ENCODE measurements at places on chromosomes 1 and 21.

DNA sequence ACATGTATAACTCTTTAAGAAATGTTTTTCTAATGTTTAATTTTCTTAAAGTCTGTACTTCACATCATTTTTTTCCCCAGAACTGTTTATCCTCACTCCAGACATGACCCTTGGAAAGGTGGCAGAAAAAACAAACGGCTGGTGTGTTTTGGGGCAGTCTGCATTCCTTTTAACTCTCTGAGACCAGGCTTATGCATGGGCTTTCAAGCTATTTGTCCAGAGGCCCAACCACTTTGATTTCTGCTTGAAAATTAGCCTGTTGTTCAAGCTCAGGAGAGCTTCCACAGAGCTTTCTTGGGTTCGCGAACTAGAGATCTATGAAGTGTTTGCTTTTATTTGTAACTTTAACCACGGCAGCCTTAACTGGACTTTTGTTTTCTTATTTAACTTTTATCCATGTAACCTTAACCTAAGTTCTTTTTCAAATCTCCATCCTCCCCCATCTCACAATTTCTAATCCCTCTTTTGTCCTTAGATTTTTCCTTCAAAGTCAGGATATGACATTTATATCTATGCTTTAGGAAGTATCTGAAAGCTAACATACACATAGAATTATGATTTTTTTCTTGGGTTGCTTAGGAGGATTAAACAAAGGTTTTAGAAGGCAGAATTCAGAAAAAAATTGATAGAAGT, 111.8 kb downstream of the FGGY start:
- DNase-seq: no peak

DNA sequence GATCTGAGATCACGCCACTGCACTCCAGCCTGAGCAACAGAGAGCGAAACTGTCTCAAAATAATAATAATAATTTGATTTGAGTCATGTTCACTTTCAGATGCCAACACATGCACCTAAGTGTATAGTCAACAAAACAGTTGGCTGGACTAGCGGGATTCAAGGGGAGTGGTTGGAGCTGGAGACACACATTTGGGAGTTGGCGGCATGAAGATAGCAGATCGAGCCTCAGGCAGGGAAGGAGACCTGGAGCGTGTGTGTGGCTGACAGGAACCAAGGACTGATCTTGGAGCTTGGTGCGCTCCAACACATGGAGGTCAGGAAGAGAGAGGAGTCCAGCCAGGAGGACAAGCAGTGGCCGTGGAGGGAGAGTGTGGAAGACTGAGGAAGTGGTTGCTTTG, 14.6 kb upstream of the PGD start:
- no peak for DNase-seq

- no peak for DNase-seq
Observed at GRCh38 chr1:164673584-164674214, 114.7 kb downstream of the PBX1 start.

GRCh38 chr1:160114085-160114484, 1.5 kb upstream of the ATP1A2 start:
- no peak for DNase-seq

DNA sequence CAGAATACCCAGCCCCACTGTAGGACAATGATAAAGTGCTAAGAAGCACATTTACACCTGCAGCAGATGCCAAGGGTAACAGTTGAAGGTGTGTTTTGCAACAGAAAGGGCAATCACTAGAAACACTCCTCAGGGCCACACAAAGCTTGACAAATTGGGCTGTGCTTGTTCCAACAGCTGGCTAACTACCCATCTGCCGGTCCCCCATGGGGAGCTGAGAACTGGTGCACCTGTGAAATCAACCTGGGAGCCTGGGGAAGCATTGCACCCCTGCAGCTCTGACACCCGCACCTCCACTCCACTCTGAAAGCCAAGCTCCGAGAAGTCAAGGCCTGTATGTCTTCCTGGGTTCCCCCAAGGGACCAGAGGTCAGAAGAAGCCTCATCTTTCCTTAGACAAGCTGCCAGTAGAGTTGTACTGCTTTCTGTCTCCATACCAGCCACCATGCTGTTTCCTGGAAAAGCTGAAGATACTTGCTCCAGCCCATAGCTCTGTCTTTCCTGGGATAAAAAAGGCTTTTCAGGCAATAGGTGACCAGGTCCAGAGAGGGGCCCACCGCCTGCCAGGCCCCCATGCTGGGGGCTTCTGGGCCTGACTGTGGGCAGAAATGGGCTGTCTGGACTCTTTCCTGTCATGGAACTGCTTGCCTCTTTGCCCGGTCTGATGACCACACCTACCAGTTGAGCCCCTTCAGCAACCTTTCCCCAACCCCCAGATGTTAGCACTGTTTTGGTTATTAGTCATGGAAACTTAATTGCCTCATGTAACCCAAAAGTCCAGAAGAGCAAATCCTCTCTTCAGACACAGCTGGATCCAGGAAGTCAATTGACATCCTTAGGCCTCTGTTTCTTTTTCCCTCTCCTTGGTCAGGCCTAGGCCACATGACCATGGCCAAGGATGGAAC, 93.6 kb downstream of the KIF14 start:
- no peak for DNase-seq

DNA sequence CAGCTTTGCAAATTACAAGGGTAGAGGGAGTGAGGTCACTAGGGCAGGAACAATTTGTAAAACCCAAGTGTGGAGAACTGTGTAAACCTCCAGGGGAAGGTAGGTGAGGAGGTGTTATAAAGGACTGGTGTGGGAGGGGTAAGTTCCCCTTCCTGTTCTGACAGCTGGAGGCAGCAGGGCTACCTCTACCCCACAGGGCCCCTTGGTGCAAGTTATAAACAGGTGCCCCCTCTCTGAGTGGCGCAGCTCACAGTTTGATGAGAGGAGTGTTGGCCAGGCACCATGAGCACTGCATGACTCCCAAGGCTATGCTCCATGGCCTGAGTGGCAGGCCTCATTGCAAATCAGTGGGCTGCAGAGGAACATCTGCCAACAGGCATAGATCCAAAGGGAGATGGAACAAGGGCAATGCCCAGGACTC, 41.0 kb downstream of the MFSD2A start:
- no peak for DNase-seq

DNA sequence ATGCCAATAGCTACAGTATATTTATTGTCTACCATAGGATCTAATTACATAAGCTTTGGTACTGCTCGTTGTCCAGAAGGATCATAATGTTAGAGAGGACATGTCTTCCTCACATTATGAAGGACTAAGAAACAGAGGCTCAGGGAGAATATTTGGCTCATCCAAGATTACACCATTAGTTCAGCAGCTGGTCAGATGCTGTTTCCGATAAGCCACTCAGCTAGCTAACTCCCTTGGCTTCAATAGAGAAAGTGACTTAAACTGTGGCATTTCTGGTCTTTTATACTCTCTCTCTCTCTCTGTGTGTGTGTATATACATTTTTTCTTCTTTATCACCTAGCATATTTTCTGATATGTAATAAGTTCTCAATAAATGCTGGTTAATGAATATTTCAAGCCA, 70.4 kb downstream of the DDR2 start:
- DNase-seq: no peak

DNA sequence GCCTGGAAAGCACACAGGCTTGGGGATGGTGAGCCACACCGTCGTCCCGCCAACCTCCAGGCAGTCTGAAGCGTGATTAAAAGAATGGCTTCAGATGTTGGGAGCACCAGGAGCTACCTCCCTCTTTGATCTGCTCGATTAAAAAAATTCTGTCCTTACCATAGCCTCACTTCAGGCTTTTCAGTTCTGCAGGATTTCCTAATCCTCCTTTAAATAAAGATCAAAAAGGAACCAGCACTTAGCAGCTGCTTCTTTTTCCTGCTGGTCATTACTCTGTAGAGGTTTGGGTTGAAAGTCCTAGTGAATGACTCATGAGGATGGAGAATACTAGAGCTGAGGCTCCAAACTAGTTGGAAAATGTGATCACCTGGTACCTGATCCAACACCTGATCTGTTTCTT, 71.9 kb upstream of the C1orf174 start:
- DNase-seq: no peak

- DNase-seq: no peak
Observed at GRCh38 chr1:109156916-109157385, 43.0 kb downstream of the ELAPOR1 start.

GRCh38 chr1:197099444-197099843, 32.4 kb upstream of the F13B start:
- no peak for DNase-seq

GRCh38 chr1:22159891-22160290, 17.0 kb upstream of the WNT4 start:
- DNase-seq: no peak

GRCh38 chr1:27144049-27144748, 10.7 kb downstream of the SLC9A1 start:
- DNase-seq: no peak

DNA sequence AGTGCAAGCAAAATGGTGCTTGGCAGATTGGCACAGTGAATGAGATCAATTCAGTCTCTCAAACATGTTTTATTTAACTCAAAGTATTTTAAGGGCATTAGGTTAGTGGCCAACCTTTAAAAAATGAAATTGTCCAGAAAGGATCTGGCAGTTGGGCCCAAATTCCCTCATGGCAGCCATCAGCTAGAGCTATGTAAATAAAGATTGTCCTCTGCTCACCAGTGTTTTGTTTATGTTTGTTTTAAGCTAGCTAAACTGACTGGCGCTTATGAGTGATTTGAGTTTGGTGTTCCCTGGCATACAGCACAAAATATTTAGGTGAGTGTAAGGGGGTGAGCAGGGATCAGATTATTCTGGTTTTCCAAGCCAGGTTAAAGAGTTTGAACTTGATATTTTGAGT, 18.1 kb downstream of the HDAC1 start:
- DNase-seq: no peak

DNA sequence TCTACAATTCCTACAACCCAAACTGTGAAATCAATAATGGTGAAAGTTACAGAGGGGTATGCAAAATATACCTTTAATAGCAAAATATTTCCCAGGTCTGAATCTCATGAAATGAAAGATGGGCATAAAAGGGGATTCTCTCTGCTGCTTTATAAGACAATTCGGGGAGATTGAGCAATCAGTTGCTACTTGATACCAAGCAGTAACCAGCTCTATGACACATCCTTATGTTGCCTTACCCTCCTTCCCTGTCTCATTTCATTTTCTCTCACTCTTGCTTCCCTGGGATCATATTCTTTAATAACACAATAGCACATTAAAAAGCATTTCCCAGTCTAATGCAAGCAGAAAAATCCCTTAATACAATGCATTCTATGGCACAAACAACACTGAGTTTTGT, 29.0 kb downstream of the ZSWIM5 start:
- DNase-seq: no peak

DNA sequence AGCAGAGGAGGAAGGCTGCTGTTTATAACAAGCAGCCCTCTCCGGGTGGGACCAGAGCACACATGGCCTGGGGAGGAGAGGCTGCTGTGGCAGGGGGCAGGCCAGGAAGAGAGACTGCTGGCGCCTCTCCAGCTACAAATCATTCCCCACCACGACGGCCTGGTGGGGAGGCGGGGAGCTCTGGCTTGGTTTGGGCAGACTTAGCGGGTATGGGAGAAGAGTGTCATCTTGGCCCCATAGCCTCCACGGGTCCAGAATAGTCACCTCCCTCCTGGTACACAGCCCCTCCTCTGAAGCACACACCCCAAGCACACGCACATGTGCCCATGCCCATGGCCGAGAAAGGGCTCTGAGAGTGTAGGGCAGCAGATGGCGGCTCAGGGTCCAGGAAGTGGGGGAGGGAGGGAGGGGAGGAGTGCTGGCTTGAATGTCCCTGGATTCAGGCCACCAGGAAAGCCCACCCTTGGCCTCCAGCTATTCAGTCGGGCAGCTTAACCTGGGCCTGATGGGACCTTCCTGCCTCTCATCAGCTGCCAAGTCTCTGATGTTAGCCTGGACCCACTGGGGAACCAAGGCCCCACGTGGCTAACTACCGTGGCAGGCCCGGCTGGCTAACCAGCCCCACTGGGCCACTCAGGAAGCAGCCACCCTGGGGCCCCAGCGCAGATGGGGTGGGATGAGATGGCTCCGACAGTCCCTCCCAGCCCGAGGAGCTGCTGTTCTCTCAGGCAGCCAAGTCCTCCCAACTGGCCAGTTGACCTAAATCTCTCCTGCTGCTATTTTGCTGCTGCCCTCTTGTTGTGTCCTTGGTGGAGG, 10.9 kb downstream of the LRP8 start:
- DNase-seq: no peak

DNA sequence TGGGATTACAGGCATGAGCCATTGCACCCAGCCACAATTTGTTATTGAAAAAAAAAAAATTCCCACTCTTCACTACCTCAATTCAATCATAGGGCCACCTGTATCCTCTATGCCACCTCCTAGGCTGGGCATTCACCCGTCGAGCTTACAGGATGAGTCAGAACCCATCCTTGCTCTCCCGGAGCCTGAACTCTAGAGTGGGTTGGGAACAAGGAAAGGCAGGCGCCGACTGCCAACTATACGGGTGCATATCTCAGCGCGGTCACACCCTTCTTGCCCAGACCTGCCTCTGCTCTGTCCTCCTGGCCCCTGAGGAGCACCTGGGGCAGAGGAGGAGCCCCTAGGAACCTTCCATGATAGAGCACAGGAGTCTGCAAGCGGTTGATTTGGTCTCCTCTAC, 21.4 kb upstream of the LBR start:
- DNase-seq: no peak

- no peak for DNase-seq
Observed at GRCh38 chr1:205978676-205979075, 24.5 kb downstream of the RAB7B start.

GRCh38 chr1:160046494-160047110, 14.8 kb upstream of the PIGM start:
- no peak for DNase-seq

DNA sequence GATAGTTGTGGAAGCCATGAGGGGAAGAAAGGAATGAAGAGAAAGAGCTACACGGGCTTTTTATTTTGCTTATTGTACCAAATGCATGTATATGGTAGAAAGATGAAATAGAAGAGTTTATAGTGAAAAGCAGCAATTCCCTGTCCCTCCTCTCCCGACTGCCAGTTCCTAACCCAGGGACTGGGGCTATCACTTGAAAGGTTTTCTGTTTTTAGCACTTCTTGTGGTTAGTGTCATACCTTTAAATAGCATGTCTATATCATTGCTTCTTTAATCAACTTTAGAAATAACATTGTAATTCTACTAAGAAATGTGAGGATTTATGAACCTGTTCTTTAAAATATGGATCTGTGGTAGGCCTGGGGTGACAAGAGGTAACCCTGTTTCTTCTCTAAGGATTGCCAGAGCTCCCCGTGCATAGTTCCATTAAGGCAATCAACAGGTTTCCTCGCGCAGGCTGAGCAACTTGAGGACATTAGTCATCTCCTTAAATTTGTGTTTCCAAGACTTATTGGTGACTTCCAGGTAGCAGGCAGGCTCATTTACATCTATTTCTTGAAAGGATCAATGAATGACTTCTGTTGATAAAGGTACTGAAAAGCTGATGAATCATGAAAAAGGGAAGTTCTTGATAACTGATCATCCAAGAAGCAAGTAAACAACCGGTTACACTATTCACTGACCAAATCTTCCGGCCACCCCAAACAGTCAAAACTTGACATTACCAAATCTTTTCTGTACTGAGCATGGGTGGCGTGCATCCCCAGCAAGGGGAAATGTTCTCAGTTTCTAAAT, 37.8 kb upstream of the S1PR1 start:
- DNase-seq: peak; percentile 26

- no peak for DNase-seq
Observed at GRCh38 chr21:36627242-36627641, 71.7 kb upstream of the SIM2 start.

Measured in activated T-cell treated with anti-CD3 and anti-CD28 coated beads for 24 hours (primary cell).